ENCODE measurements at places on chromosomes 12 and 14. TPM values are rescaled to one million over a fixed set of nuclear protein-coding genes. Genes with fewer than 3 reads are reported as not detected.

The CYP27B1 gene
- polyA plus RNA-seq: 0.66 TPM

The LRRK2 gene
- polyA plus RNA-seq: 15.6 TPM

The KRT1 gene
- not detected for polyA plus RNA-seq

The A2M gene
- polyA plus RNA-seq: 0.26 TPM

The DIO2 gene
- not detected for polyA plus RNA-seq

The CLEC4A gene
- polyA plus RNA-seq: 6.1 TPM

The SRSF9 gene
- 188 TPM for polyA plus RNA-seq

The TAS2R50 gene
- 0.46 TPM for polyA plus RNA-seq

The LMBR1L gene
- polyA plus RNA-seq: 136 TPM

The UBR7 gene
- polyA plus RNA-seq: 14.3 TPM

GRCh38 chr12:5889381-5890047, 55.5 kb downstream of the ANO2 start:
- H3K4me1 ChIP-seq: peaks cover 5% of the 10 kb centered on the region
- H3K27ac ChIP-seq: no peak overlapping the region
- no peaks in the 10 kb centered on the region for H3K27me3 ChIP-seq
- DNase-seq: no peak

DNA sequence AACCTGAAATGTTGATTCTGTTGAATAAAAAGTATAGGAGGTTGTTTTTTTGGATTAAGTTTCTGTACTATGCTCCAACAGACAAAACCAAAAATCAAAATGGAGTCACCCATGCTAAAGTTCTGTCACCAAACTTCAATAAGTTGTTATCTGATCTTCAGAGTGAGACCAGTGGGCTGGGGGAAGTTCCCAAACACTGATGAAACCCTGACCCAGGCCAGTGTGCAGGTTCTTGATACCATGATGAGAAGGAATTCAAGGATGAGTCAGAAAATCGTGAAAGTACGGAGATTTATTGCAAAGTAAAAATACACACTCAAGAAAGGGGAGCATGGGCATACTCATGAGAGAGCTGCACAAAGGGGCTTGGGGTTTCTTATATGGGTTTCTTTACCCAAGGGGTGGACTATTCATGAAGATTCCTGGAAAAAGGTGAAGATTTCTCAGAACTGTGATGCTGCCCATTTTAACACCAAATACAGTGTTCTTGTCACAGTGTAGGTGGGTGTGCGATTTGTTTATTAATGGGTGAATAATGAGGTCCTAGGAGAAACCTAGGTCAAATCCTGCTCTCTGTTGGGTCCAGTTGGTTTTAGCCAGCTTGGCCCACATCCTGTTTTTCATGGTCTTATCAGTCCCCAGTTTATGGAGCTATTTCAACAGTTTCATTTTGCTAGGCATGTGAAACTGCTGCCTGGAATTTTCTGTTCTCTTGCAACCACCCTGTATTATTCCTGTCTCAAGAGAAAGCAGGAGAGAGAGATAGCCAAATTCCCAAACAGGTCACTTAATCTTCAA, 27.5 kb upstream of the DENND5B start:
- H3K27me3 ChIP-seq: no peaks in the 10 kb centered on the region

DNA sequence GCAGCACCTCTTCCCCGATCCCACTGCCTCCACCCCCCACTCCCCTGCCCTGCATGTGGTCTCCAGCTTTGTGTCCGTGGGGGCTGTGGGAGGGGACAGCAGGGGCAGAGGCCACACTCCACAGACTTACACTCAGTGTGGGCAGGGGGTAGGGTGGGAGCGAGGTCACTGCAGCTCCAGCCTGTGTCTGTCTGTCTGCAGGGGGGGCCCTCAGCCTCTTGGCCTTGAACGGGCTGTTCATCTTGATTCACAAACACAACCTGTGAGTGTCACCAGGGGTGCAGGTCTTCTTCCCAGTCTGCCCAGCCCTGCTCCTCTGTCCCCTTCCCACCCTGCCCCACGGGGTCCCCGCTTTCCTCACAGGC, 6.5 kb downstream of the NOC4L start:
- H3K4me3 ChIP-seq: no peak overlapping the region
- H3K27me3 ChIP-seq: no peaks in the 10 kb centered on the region
- H3K36me3 ChIP-seq: peaks cover 34% of the 10 kb centered on the region
- H3K4me1 ChIP-seq: peaks cover 11% of the 10 kb centered on the region
- H3K27ac ChIP-seq: no peak overlapping the region

DNA sequence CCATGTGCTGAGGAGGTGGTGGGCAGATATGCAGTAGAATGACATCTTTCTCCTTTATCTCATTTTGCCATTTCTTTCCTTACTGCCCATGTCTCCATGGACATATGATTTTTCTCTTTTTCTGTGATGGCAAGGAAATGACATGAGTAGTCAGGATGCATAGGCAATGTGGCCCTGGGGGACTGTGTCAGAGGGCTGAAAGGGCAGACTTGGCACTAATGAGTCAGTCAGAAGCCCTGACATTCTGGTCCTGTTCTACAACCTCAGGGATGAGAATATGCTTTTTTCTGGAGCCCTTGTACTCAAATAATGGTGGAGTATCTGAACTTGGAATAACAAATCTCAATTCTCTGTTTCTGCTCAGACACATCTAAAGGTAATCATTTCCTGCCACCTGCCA, 167.8 kb downstream of the TMEM117 start:
- H3K4me3 ChIP-seq: no peak overlapping the region
- no peaks in the 10 kb centered on the region for H3K27me3 ChIP-seq
- H3K27ac ChIP-seq: no peak overlapping the region

DNA sequence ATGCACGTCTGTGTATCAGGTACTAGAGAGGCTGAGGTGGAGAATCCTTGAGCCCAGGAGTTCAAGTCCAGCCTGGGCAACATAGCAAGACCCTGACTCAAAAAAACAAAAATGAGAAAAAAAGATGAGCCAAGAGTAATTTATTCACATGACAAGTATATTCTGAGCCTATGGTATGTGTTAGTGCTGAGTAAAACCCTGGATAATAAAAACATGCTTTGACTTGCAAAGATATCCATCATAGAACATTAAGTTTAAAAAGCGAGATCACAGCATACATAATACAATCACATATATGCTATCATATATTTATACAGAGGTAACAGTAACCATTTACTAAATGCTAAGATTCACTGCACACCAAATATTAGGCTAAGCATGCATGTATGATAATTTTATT, 23.9 kb upstream of the SLC10A1 start:
- no peaks in the 10 kb centered on the region for H3K27me3 ChIP-seq
- no peak for DNase-seq
- no peaks in the 10 kb centered on the region for H3K4me1 ChIP-seq
- H3K4me3 ChIP-seq: no peak overlapping the region
- H3K27ac ChIP-seq: no peak overlapping the region

DNA sequence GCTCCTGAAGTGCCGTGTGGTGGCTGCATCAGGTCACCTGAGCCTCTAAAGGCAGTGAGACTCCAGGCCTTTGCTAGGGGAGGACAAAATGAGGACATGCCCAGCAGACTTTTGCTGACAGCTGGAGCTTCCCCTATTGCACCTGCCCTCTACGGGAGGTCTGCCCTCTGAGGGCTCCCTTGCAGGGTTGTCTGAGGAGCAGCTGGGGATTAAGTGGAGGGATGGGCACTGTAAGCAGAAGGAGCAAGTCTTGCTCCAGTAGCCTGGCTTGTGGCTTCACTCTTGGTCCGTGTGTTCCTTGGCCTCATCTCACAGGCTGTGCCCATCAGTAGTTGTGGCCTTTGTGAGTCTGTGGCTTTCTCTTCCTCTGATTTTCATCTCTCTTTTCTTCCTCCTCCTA, 66.9 kb upstream of the NRXN3 start:
- H3K27me3 ChIP-seq: no peaks in the 10 kb centered on the region
- no peak overlapping the region for H3K27ac ChIP-seq
- no peak overlapping the region for H3K4me3 ChIP-seq
- DNase-seq: no peak
- H3K36me3 ChIP-seq: no peaks in the 10 kb centered on the region
- H3K4me1 ChIP-seq: no peaks in the 10 kb centered on the region

- no peak overlapping the region for H3K27ac ChIP-seq
- H3K4me1 ChIP-seq: no peaks in the 10 kb centered on the region
- DNase-seq: no peak
- no peaks in the 10 kb centered on the region for H3K27me3 ChIP-seq
These were observed 115.7 kb downstream of the PTPRQ start for GRCh38 chr12:80559766-80560165.

GRCh38 chr12:13417516-13417915, 221.0 kb downstream of the EMP1 start:
- H3K36me3 ChIP-seq: no peaks in the 10 kb centered on the region
- DNase-seq: no peak
- H3K4me3 ChIP-seq: no peak overlapping the region
- no peaks in the 10 kb centered on the region for H3K4me1 ChIP-seq
- H3K27ac ChIP-seq: no peak overlapping the region
- H3K27me3 ChIP-seq: no peaks in the 10 kb centered on the region

DNA sequence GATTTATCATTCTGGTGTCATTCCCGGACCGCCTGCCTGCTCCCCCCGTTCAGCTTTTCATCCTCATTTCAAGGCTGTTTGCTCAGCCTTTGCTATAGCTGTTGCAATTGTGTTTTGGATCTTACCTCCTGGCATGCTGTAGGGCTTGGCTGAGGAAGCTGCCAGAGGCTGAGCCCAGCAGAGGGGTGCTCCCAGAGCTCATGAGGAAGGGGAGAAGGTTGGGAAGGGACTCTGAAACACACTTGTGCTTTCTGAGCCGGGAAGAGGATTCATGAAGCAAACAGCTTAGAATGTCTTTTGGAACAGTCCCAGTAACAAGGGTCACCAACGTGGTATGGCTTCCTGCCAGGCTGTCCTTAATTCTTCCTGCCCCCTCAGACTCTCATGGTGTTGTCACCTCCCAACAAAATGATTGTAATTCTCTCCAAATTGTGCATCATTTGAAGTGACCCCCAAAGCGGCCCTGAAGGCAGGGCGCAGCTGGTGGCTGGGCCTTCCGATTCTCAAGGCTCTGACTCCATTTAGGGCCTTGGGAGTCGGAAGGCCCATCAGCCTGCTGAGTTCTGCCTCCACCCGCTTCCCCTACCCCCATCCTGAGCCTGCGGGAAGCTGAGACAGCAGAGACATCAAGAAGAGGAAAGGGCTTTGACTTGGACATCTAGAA, 111.9 kb upstream of the ARHGAP5 start:
- no peak overlapping the region for H3K4me3 ChIP-seq
- no peak overlapping the region for H3K27ac ChIP-seq
- no peaks in the 10 kb centered on the region for H3K36me3 ChIP-seq

DNA sequence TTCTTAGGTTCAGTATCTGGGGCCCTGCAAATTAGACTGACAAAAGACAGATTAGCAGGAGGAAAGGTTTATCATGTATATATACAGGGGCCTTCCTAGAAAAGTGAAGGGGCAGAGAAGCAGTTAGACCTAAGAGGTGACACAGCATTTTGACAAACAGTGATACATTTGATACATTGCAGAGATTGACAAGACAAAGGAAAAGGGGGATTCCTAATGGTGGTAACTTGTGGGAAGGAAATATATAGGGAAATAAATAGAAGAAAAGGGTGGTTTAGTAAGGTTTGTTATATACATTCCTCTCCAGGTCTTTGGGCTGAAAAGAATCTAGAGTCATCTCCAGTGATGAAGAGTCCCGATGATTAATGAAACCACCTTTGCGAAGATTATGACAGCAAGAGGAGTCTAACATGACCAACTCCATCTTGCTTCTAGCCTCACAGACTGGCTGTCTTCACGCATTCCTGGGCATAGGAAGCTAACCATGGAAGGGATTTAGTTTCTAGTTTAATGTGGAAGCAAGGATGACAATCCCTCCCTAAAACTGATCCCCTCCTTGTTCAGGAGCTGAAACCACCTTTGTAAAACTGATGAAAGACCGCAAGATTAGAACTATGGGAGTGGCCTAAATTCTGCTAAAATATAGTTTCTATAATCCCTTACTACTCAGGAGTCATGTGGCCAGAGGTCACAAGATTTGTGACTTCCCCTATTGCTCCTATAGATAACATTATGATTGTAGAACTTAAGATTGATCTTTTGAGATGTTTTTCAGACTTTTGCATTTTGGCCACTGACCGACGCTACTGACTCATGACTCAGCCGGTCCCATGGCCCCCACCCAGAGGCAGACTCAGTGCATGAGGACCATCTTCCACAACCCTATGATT, 31.1 kb upstream of the CPM start:
- no peak overlapping the region for H3K4me3 ChIP-seq
- H3K27ac ChIP-seq: no peak overlapping the region
- no peaks in the 10 kb centered on the region for H3K27me3 ChIP-seq
- no peaks in the 10 kb centered on the region for H3K36me3 ChIP-seq
- H3K4me1 ChIP-seq: no peaks in the 10 kb centered on the region

DNA sequence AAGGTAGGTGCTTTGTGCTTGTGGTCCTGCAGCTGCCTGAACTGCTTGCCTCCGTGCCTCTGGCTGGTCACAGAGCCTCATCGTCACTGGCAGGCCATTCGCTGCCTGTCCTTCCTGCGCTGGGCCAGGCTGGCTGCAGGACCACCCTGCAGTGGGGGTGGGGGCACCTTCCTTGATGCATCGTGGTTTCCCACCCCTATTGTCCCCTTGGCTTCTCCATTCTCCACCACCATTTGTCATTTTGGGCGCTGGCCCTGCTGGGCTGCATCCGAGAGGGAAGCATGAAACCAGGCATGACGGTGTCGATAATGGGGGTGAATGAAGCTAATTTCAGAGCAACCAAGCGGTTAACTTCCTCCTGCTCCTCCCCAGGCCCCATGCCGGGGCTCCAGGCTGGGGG, 127.7 kb downstream of the NRXN3 start:
- no peak for DNase-seq
- H3K36me3 ChIP-seq: no peaks in the 10 kb centered on the region
- no peak overlapping the region for H3K27ac ChIP-seq
- no peaks in the 10 kb centered on the region for H3K27me3 ChIP-seq
- no peaks in the 10 kb centered on the region for H3K4me1 ChIP-seq

- no peaks in the 10 kb centered on the region for H3K27me3 ChIP-seq
- no peak overlapping the region for H3K4me3 ChIP-seq
- DNase-seq: no peak
- H3K4me1 ChIP-seq: no peaks in the 10 kb centered on the region
- H3K27ac ChIP-seq: no peak overlapping the region
- H3K36me3 ChIP-seq: peaks cover 99% of the 10 kb centered on the region
These were observed 15.2 kb downstream of the PCBP2 start for GRCh38 chr12:53467082-53467481.

GRCh38 chr12:11055306-11055705, 6.8 kb downstream of the TAS2R46 start:
- H3K27me3 ChIP-seq: no peaks in the 10 kb centered on the region
- no peak overlapping the region for H3K27ac ChIP-seq
- DNase-seq: no peak
- H3K4me3 ChIP-seq: no peak overlapping the region
- H3K36me3 ChIP-seq: no peaks in the 10 kb centered on the region

- no peaks in the 10 kb centered on the region for H3K36me3 ChIP-seq
- H3K4me3 ChIP-seq: no peak overlapping the region
- no peaks in the 10 kb centered on the region for H3K27me3 ChIP-seq
- no peak overlapping the region for H3K27ac ChIP-seq
These were observed 41.8 kb upstream of the CLEC14A start for GRCh38 chr14:38297681-38298080.

DNA sequence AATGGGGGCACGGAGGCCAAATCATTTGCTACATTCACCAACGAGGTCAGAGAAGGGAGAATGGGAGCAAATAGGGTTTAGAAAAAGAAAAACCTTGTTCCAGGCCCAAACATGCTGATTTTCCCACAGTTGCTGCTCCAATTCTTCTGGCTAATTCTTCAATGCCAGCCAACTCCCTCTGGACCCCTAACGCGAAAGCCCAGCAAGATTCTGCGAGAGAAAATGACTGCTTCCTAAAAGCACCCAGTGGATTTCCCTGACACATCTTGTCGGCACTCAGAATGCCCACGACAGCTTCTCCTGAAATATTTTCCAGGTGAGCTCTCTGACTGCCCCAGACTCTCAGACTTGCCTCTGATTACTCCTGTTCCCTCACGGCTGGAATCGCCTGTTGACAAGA, 689.4 kb downstream of the MED13L start:
- no peaks in the 10 kb centered on the region for H3K27me3 ChIP-seq
- H3K4me1 ChIP-seq: no peaks in the 10 kb centered on the region
- no peak for DNase-seq
- H3K36me3 ChIP-seq: no peaks in the 10 kb centered on the region
- no peak overlapping the region for H3K27ac ChIP-seq
- H3K4me3 ChIP-seq: no peak overlapping the region

All from B cell (primary cell).